Right renal pelvis (tissue), 4 donors: ENCODE measurements at places on chromosomes 3 and 15. TPM values are rescaled to one million over a fixed set of nuclear protein-coding genes. Genes with fewer than 3 reads are reported as not detected.

Gene CHRNB4
- polyA plus RNA-seq, result 2.9 TPM

Gene NEK11
- 17.1 TPM for polyA plus RNA-seq

Gene PXYLP1
- 36.0 TPM for polyA plus RNA-seq

Gene GHRL
- 3.8 TPM for polyA plus RNA-seq

Gene OCA2
- 9.6 TPM for polyA plus RNA-seq

Gene ZNF280D
- polyA plus RNA-seq, result 37.5 TPM

Gene MORC1
- 0.40 TPM for polyA plus RNA-seq

Gene MINDY2
- 27.0 TPM for polyA plus RNA-seq

Gene WDR93
- polyA plus RNA-seq, result 2.1 TPM

Gene CRABP1
- polyA plus RNA-seq, result 58.7 TPM

Gene CCR4
- 0.22 TPM for polyA plus RNA-seq
